ENCODE measurements at places on chromosomes 5 and 9.

- DNase-seq: no peak
Observed at GRCh38 chr5:138188626-138189025, 9.7 kb downstream of the KIF20A start.

DNA sequence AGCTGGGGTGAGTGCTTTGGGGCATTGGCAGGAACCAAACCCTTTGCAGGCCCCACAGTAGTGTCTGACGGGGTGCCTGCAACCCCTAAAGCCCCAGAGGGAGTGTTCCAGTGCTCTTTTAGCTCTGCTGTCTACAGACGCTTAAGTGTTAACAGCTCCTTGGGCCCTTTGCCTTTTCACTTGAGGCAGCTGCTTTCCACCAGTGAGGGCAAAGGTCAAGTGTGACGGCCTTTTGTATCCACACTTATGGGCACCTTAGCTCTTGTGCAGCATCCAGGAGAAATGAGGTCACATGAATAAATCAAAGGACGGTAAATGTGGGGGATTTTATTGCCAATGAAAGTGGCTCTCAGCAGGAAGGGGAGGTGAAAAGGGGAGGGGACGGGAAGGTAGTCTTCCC lies 241.4 kb upstream of the PCSK5 start:
- no peak for DNase-seq

- no peak for DNase-seq
Observed at GRCh38 chr9:38107405-38107804, 38.4 kb upstream of the SHB start.

DNA sequence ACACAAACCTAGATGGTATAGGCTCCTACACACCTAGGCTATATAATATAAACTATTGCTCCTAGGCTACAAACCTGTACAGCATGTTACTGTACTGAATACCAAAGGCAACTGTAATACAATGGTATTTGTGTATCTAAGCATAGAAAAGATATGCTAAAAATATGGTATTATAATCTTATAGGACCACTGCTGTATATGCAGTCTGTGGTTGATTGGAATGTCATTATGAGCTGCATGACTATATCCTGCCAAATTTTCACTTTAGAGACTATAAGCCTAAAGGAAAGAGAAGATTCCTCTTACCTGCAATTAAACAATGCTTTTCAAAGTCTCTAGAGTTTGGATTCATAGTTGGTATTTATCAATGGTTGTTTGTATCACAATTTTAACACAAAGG lies 24.7 kb upstream of the ACOT12 start:
- no peak for DNase-seq

DNA sequence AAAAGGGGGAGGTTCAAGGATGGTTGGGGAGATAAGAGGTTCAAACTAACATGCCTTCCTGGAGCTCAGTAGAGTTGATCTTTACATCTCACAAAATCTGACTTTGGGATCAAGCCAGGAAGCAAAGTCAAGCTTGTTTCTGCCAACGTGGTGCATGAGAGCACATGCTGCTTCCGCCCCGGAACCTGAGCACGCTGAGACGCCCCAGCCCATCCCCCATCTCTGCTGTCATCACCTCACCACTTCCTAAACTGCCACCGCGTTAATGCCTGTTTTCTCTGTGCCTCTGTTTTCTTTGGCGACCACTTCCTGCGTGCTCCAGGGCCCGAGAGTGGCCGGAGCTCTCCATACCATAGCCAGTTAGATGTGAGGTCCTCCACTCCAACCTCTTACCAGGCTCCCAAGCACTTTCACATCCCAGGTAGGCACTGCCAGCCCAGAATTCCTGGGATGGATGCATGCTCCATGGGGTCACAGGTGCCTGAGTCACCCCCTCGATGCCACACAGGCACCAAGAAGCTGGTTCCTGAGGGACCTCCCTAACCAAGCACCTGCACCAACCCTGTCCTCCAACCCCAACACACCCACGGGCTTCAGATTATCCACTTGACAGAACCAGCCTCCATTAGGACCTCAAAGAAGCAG lies 31.2 kb upstream of the AFAP1L1 start:
- DNase-seq: peak; percentile 54

- DNase-seq: no peak
Observed at GRCh38 chr9:19988281-19988680, 199.4 kb upstream of the SLC24A2 start.

Measured in stimulated activated CD8-positive, alpha-beta memory T cell treated with anti-CD3 and anti-CD28 coated beads, Interleukin-7, amount 100 ng/mL, for 48 hours (primary cell).